ENCODE measurements at places on chromosomes 7 and 10.

- no peak for DNase-seq
Observed at GRCh38 chr7:84152995-84153394, 41.6 kb downstream of the SEMA3A start.

- DNase-seq, result no peak
Observed at GRCh38 chr10:131320860-131321604, 9.5 kb upstream of the TCERG1L start.

GRCh38 chr10:103690281-103690680, 165.1 kb downstream of the SH3PXD2A start:
- no peak for DNase-seq

GRCh38 chr7:79458796-79459195, 5.3 kb upstream of the MAGI2 start:
- no peak for DNase-seq

- DNase-seq, result no peak
Observed at GRCh38 chr10:58785354-58785753, 272.7 kb downstream of the BICC1 start.

- DNase-seq, result no peak
Observed at GRCh38 chr10:104515678-104516199, 125.4 kb upstream of the SORCS3 start.

- DNase-seq, result no peak
Observed at GRCh38 chr10:126059076-126059826, 162.9 kb downstream of the FANK1 start.

DNA sequence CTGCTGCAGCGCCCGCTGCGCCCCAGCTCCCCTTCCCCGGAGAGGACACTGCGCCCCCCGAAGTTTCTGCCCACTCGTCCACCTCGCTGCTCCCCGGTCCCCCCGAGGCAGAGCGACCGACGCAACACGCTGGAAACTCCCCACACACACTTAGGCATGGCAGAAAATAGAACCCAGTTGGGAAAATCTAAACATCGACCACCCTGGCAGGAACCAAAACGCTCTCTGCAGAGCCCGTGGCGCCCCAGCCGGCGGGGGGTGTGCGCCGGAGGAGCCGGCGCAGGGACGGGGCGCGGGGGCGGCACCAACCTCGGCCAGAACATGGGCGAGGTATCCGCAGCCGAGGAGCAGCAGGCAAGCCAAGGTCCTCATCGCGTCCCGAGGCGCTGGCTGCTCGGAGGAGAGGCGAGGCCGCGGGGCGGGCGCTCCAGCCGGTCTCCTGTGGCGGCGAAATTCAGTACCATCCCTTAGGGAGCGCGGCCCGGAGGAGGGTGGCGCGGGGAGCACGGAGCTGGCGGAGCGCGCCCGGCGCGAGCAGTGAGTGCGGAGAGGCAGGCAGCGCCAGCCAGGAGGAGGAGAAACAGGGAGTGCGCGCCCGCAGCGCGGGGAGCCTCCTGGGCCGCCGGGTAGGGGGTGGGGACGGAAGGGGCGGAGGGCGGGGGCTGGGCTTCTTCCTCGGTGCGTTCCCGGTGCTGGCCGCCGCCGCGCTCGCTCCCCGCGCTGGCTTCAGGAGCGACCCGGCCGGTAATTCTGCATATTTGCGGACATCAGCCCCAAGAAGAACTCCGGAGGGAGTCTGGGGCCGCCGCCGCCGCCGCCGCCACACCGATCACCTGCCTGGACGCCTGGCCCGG, 789 bp downstream of the PDGFA start:
- peak; percentile 82 for DNase-seq

DNA sequence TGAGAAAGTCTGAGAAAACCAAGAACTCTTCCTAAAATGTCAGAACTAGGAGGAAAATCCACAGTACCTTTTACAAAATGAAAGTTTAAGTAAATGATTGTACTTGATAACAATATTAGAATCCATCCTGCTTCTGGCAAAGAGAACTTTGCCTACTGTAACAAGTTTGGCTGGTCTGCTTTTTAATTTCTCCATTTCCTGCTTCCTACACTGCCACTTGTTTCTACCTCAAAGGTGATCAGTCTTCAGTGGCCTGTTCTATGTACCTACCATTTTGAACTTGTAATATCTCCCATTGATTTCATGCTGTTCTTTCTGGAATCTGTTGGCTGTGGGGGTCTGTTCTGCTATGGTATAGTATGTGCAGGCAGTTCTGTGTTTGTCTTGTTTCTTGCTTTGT, 32.9 kb upstream of the CAPZA2 start:
- no peak for DNase-seq

DNA sequence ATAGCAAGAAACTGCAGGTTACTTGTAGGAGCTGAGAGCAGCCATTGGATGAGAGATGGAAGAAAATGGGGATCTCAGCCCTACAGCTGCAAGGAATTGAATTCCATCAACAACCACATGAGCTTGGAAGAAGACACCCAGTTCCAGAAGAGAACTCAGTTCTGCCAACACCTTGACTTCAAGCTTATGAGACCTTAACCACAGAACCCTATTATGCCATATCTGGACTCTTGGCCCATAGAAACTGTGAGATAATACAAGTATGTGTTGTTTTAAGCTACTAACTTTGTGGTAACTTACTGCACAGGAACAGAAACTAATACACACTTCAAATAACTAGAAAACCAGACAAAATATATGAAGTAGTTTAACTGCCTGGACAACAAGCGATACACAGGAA, 212.4 kb upstream of the CACNA2D1 start:
- DNase-seq, result no peak

- no peak for DNase-seq
Observed at GRCh38 chr10:89002226-89002978, 11.8 kb downstream of the FAS start.

DNA sequence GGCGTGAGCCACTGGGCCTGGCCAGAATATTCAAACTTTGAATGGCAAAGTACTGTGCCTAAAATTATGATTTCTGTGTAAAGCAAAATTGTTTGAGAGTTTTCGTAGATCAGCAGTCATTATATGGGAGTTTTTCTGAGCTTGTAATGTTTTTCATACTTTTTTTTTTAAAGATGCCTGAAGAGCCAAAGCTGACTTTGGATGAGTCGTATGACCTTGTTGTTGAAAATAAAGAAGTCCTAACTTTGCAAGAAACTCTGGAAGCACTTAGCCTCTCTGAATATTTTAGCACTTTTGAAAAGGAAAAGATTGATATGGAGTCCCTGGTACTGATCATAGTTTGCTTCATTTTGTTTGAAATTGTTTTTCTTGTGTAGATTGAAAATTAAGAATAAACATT, 26.7 kb downstream of the SEC23IP start:
- no peak for DNase-seq

- DNase-seq, result no peak
Observed at GRCh38 chr7:66282591-66282935, 77.4 kb downstream of the TPST1 start.

DNA sequence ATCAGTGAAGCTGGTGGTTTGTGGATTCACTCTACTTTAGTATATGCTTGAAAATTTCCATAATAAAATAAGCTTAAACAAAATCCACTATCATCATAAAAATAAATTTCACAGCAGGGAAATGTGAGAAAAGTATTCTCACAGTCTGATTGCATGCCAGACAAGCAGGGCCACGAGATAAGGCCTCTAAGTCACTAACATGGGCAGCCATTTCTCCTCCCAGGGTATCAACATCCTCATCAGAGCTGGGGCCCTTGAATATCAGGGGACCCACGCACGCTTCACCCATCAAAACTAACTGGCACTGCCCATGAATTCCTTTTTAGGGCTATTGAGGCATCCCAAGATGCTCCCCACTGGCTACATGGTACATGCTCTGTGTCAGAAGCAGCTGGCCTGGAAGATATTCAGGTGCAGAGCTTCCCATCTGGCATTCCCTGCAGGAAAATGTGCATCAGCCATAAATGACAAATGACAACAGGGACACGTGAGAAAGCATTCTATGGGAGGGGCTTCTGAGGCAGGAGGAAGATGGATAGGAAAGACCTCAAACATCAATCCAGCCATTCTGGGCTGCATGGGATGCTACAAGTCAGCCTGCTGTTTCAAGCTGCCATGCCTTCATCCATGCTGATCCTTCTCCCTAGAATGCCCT, 17.4 kb downstream of the CCDC6 start:
- no peak for DNase-seq

- no peak for DNase-seq
Observed at GRCh38 chr10:132497063-132497680, 40.4 kb upstream of the INPP5A start.

GRCh38 chr10:26588611-26589010, 108.9 kb upstream of the PDSS1 start:
- no peak for DNase-seq

DNA sequence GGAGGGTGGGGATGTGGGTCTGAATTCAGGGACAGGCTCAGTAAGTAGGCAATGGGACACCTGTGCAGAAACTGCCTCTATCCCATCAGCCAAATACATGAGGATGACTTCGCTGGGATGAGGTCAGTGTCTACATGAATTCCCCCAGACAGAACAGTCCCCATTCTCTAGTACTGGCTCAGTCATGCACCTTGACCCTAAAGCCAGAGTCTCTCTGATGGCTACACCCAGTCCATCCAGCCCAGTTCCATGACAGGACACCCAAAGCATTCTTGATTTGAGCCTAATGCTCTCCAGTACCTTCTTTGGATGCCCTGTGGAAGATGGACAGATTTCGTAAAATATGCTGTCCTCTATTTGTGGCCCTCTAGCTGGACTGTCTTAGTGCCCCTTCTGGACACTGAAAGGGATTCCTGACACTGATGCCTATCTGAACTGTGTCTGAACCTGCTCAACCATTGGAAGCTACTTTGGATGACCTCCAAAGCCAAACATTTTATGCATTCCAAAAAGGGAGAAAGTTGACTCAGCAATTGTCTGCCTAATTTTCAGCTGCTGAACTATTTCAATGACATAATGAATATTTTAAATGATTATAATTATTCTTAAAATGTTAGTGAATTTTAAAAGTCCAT, 14.6 kb downstream of the SFRP4 start:
- DNase-seq, result no peak

DNA sequence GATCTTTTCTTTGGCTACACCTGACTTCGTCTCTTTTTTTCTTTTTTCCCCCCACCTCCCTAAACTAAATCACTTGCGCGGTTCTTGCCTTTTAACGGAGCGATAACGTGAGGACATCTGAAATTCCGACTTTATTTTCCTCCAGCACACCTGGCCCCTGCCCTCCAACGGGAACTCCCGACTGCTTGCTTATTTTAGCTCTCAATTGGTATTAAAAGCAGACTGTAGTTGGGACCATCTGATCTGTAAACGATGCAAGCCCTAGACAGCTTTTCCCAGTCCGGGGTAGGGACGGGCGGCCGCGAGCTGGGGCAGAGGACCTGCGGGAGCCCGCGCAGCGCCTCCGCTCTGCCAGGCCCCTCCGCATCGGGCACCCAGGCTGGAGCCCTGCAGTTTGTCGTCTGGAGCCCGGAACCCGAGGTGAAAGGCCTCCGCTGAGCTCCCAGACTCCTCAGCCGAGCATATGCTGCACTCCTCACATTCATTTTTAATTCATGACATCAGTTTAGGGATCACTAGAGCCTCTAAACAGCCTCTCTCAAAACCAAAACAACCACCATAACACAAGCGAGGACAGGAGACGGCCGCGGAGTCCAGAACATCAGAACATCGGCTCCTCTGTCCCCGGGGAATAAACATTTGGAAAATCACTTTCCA, 10.0 kb upstream of the EMX2 start:
- DNase-seq, result no peak

GRCh38 chr7:84122582-84123360, 71.8 kb downstream of the SEMA3A start:
- no peak for DNase-seq

GRCh38 chr7:151244196-151244840, 4.2 kb downstream of the SMARCD3 start:
- DNase-seq, result peak; percentile 89

GRCh38 chr7:5396999-5397663, 26.5 kb downstream of the TNRC18 start:
- DNase-seq, result peak; percentile 95

DNA sequence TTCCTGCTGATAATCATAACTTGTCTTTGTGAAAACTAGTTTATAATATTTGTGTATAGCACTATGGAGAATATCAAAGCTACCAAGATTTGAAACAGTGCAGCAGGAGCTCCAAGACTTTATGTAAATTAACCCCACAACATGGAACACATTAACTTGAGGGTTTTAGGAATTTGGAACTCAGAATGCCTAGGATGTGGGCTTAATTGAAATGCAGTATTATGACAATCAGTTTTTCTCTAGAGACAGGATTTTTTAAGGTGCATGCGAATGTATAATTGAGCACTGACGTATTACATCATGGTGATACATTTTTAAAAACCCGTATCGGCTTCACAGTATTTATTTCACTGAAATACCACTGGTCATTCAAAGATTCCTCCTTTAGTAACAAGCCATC, 313.1 kb upstream of the DGKB start:
- no peak for DNase-seq

GRCh38 chr7:112293416-112293815, 86.9 kb downstream of the ZNF277 start:
- no peak for DNase-seq

DNA sequence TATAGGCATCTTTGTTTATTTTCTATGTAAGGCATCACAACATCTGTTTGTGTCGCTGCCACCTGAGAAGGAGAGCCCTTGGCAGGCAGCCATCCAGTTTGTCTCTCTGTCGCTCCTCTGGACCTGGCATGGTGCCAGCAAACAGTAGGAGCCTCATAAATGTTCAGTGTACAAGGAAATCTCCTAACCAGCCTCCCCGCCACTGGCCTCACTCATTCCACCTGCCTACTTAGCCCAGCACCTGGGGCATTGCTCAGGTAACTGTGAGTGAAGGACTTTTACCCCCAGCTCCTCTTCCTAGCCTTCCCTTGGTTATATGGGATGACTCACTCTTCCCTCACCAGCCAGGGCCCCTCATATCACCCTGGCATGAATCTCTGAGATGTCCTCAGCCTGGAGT, 61.7 kb upstream of the NPTX2 start:
- no peak for DNase-seq

GRCh38 chr7:137981175-137981574, 20.7 kb downstream of the CREB3L2 start:
- DNase-seq, result no peak

- peak; percentile 73 for DNase-seq
Observed at GRCh38 chr10:28177944-28178637, 124.8 kb downstream of the MPP7 start.

Measured in activated CD4-positive, alpha-beta T cell treated with anti-CD3 and anti-CD28 coated beads, Interleukin-2, amount 10 ng/mL, durations not matched to agents 24 days and 14 days (primary cell).